GOT3 (cell line): ENCODE measurements at places on chromosomes 5 and 9.

GRCh38 chr5:61732796-61733195 lies 400.7 kb downstream of the ZSWIM6 start:
- no peak for DNase-seq

DNA sequence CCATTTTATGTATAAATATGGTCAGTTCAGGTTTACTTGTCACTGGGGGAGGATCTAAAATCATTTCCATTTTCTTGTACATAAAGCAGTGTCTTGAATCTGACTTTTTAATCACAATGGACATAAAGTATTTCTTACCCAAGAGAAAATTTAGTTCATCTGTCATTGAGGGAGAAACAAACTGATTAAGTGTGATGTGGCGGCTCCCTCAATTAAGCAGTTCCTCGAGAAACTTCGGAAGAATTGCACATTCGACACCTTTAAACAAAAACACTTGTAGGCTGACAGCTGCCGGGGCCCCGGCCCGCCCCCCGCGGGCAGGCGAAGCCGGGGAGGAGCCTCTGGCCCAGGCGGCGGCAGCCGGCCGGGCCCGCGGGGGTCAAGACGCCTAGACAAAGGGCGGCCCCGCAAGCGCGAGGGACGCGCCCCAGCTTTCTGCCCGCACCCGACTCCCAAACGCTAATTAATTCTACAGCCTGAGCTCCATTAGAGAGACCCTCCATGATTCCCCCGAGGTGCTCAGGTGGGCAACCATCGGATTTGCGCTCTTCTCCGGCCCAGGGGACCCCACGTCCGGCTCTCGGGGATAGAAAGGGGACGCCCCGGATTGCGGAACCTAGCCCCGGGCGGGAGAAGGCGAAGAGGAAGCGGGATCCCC lies 750 bp downstream of the TRIM36 start:
- DNase-seq = no peak

DNA sequence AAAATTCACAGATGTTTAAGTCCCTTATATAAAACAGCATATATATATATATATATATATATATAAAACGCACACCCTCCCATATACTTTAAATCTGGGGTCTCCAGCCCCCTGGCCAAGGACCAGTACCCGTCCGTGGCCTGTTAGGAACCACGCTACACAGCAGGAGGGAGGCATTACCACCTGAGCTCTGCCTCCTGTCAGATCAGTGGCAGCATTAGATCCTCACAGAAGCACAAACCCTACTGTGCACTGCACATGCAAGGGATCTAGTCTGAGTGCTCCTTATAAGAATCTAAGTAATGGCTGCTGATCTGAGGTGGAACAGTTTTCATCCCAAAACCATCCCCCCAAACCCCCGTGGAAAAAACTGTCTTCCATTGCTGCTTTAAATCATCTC lies 9.0 kb downstream of the PSIP1 start:
- DNase-seq = no peak

- no peak for DNase-seq
Measured at GRCh38 chr5:80915716-80916115, 44.4 kb upstream of the RASGRF2 start.

GRCh38 chr5:32522429-32523143 lies 62.8 kb upstream of the SUB1 start:
- DNase-seq = peak; percentile 25

DNA sequence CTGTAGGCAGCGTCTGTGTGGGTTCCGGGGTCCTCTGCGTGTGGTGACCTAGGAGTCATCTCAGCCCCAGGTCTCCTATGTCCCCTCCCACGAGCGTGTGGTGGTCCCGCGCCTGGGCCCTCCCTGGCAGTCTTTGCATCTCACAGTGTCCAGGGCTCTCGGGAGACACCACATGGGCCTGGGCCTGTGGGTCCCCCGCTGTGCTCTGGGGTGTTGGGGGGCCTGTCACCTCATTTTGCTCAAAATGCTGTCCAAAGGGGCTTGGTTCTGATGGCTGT lies 27.1 kb downstream of the CEP72 start:
- DNase-seq = no peak

- DNase-seq = no peak
Measured at GRCh38 chr9:81132318-81132717, 557.0 kb downstream of the TLE1 start.

DNA sequence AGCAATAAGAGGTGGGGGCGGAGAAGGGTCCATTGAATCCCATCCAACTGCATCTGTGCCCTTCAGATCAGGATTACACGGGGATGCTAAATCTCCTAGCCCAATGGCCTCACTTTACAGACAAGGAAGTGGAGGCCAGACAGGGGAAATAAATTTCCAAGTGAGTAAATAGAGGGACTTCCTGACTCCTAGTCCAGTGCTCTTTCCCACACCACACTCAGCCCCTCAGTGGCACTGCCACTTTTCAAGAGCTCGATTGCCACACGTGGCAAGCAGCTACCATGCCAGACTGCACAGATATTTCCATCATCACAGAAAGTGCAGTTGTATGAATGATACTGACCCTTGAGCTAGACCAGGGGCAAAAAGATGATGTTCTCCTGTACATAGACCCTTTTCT lies 8.2 kb upstream of the TNIP1 start:
- DNase-seq = no peak

- DNase-seq = no peak
Measured at GRCh38 chr5:7385681-7386080, 10.3 kb upstream of the ADCY2 start.

DNA sequence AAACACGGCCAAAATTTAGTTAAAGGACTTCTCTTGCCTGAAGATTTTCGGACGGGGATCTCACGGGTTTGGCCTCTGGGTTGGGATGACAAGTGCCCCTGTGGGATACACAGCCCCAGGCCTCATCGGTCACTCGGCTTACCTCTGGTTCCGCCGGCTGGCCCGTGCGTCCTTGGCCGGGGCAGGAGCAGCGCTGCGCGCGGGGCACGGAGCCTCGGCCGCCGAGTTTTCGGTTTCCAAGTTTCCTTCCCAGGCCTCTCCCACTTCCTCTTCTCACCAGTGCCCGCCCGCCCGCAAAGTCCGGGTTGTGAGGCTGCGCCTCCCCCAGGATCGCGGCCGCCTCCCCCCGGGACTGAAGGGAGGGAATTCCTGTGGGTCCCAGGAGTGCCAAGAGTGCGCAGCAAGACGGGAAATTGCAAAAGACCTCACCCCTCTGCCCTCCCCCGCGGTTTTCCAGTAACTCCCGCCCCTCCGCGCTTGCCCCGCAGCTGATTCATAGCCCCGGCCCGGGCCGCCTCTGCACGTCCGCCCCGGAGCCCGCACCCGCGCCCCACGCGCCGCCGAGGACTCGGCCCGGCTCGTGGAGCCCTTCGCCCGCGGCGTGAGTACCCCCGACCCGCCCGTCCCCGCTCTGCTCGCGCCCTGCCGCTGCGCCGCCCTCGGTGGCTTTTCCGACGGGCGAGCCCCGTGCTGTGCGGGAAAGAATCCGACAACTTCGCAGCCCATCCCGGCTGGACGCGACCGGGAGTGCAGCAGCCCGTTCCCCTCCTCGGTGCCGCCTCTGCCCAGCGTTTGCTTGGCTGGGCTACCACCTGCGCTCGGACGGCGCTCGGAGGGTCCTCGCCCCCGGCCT lies at the start of gene OSMR:
OSMR (plus strand) TSS at position 487 of the 853 bp plus-strand sequence. CDS start 23,033 bp downstream, outside the sequence.
- DNase-seq = peak; percentile 88

DNA sequence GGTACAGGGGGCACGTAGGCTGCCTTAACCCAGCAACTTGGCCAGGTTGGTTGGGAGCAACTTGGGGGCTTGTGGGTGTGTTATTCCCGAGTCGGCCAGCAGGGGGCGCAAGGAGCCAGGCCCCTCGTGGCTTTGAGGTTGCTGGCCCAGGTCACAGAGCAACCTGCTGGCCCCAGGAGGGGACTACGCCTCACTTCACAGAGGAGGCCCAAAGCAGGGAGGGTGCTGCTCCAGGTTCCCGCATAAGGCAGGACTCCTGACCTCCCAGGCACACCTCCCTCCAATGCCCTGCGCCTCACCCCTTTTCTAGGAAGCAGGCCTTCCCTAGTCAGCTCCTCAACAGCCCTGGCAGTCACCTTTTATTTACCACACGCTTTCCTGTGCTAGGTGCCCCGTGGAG lies 18.1 kb downstream of the KYAT1 start:
- DNase-seq = no peak

- DNase-seq = no peak
Measured at GRCh38 chr9:118563677-118564076, 805.6 kb downstream of the BRINP1 start.

GRCh38 chr5:115627295-115627865 lies 1.5 kb upstream of the TMED7 start:
- no peak for DNase-seq

- no peak for DNase-seq
Measured at GRCh38 chr5:23157716-23158115, 304.6 kb upstream of the CDH12 start.

DNA sequence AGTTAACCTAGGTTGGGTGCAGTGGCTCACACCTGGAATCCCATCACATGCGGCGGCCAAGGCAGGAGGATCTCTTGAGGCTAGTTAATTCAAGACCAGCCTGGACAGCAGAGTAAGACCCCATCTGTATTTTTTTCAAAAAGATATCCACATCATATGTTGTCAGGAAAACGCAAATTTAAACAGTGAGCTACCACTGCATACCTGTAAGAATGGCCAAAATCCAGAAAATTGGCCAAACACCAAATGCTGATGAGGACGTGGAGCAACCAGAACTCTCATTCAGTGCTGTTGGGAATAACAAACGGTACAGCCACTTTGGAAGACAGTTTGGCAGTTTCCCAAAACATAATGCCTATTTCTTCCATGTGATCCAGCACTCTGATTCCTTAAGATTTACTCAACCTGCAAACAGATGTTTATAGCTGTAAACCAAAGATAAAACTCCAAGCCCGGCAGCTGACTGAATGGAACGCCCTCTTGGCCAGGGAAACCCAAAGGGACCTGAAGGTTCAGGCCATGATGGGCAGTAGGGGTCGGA lies 12.4 kb downstream of the CEL start:
- no peak for DNase-seq

DNA sequence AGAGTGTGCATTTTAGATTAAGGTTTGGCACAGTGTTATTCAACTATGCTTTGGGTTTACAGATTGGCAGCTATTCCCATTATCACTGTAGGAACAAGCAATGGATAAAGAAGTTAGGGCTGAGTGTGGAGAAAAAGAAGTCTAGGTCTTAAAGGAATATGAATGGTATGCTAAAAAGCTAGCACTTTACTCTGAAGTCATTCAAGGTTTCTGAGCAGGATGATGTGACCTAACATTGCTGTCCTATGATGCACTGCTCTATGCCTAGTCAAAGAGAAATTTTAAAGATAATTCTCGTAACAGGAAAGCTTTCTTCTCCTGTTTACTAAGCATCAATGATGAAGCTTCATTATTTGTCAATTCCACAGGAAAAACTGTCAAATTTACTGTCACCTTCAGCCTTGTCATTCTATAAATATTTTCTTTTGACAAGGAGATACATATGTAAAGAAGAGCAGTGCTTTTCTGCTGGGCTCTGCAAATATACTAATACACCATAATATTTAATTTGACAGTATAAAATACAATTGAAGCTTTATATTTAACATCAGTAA lies 476.1 kb upstream of the PTPRD start:
- no peak for DNase-seq

DNA sequence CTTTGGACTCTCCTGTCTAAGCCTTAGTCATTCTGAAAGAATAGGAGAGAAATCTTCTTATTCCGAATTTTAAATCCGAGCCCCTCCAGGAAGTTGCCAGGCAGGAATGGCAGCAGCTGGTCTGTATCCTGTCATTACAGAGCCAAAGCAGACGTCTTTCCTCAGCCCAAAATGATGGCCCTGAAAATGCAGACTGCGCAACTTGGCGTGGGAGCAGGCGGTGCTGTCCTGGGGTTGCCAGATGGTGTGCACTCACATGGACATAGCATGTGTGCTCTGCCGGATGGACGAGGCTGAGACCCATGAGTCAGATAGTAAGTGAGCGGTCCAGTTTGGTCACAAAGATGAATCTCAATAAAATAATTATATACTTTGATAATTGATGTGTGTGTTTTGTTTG lies 410.4 kb downstream of the KCTD16 start:
- no peak for DNase-seq

GRCh38 chr5:32020271-32020670 lies 153.8 kb downstream of the GOLPH3 start:
- DNase-seq = no peak

GRCh38 chr9:109101810-109102209 lies 17.9 kb downstream of the TMEM245 start:
- DNase-seq = no peak

- no peak for DNase-seq
Measured at GRCh38 chr5:18141222-18141621, 507.0 kb downstream of the TAF11L14 start.

GRCh38 chr5:133120156-133120750 lies 68.4 kb downstream of the HSPA4 start:
- no peak for DNase-seq

DNA sequence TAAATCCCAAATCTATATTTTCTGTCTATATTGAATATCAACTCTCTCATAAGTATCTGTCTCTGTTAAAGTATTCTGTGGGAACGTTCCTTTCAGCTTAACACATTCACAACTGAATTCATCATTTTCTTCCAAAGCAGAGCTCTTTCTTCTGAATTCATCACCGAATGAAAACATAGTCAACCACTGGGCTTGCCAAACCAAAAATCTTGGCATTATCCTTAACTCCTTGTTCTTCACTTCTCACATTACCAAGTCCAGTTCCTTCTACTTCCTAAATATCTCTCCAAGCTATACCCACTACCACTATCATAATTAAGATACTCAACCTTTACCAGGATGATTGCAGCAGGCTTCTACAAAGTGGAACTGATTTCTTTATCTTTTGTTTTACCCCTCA lies 559.8 kb downstream of the MAT2B start:
- DNase-seq = no peak

DNA sequence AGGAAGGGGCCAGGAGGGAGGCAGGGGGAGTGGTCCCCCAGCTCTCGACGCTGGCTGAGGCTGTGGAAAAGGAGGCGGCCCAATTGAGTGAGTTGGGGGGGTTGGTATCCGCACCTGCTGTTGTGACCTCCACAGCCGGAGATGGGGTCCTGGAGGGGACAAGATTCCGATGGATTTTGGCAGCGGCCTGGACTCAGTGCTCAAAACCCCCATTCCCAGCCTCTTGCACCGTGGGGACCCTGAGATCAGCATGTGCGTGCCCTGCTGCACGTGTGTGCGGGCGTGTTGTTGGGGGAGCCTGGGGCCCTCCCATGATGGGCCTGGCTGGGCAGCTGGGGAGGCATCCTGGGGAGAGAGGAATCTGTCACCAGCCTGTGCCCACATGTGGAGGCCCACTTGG lies 15.0 kb downstream of the CNTFR start:
- DNase-seq = no peak

- DNase-seq = no peak
Measured at GRCh38 chr5:10046676-10047075, 203.0 kb downstream of the ATPSCKMT start.

DNA sequence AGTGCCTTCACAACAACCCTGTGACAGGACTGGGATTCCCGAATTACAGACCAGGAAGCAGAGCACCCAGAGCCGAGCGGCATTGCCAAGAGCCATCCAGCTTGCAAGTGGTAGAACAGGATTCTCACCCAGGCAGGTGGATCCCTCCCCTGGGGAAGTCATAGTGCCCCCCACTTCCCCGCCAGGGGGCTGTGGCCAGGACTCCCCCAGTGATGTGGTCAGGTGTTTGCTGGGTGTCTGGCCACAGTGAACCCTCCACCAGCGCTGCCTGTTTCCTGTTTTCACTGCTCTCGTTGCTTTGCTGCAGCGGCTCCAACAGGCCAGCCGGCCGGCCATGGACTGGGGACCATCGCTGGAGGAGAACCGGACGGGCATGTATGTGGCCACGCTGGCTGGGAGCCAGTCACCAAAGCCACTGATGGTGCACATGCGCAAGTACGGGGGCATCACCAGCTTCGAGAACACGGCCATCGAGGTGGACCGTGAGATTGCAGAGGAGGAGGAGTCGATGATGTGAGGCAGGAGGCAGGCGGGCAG lies 19.3 kb downstream of the SLC6A7 start:
- no peak for DNase-seq
